ENCODE measurements at places on chromosomes 11 and 22.

- DNase-seq, result no peak
Observed at GRCh38 chr11:79538775-79539174, 97.9 kb upstream of the TENM4 start.

GRCh38 chr11:70631624-70632047, 233.3 kb downstream of the CTTN start:
- no peak for DNase-seq

DNA sequence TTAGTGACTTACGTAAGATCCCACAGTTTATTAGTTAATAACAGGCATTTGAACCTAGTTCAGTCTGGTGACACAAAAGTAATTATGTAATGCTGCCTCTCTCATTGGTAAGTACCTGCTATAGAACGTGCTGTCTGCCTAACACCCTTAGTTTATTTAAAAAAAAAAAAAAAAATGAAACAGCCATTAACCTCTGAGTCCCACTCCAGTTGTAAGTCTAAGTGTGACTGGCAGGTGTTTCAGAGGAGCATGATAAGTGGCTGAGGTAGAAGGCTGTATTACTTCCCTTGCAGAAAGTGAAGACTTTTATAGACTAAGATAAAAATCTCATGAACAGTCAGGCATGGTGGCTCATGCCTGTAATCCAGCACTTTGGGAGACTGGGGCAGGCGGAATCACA, 140.5 kb downstream of the TRIM44 start:
- no peak for DNase-seq

- DNase-seq, result no peak
Observed at GRCh38 chr22:24408630-24409029, 18.8 kb upstream of the ADORA2A start.

DNA sequence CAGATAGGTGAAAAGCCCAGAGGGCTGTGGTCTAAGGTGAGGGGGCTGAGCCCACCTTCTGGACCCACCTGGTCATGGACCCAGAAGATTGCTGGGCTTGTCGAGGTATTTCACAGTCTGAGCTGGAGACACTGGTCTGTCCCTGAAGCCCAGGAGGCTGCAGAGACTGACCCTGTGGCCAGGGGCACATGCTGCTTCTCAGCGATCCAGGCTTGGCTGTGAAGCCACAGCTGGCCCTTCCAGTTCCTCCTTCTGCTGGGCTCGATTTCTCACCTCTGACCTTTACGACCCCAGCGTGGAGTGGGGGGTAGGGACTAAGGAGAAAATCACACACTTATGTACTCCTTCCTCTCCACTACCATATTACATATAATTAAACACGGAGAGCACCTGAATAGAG, 88.5 kb downstream of the NECTIN1 start:
- peak; percentile 20 for DNase-seq

DNA sequence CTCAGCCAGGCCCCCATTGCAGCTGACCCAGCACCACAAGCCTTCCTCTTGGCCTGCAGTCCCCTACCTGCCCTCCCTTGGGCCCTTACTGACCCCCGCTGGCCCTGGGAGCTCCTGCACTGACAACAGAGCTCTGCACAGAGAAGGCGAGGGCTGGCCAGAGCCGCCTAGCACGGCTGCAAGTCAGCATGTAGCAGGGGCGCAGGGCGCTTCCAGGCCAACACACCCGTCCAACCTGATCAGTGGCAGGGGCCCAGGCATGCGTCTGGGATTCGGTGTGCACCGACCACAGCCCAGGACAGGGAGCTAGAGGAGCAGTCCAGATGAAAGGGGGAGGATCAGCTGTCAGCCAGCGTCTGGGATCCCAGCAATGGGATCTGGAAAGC, 7.6 kb downstream of the WNT7B start:
- peak; percentile 6 for DNase-seq

- no peak for DNase-seq
Observed at GRCh38 chr11:68028802-68029545, 1.5 kb upstream of the NDUFS8 start.

DNA sequence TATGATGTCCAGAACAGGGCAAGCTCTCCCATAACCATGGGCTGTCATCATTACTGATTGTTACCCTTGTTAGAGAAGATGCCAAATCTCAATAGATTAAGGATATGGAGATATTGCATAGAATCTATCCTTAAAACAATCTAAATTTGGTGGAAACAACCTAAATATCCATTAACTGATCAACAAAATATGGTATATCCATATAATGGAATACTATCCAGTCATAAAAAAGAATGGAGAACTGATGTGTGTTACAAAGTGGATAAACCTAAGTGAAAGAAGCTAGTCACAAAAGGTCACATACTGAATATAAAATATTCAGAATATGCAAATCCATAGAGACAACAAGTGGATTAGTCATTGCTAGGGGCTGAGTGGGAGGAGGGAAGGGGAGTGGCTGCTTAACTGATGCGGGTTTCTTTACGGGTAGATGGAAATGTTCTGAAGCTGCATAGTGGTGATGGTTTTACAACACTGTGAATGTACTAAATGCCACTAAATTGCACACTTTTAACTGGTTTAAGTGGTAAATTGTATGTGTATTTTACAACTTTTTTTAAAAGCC, 36.1 kb upstream of the SMCO4 start:
- no peak for DNase-seq

DNA sequence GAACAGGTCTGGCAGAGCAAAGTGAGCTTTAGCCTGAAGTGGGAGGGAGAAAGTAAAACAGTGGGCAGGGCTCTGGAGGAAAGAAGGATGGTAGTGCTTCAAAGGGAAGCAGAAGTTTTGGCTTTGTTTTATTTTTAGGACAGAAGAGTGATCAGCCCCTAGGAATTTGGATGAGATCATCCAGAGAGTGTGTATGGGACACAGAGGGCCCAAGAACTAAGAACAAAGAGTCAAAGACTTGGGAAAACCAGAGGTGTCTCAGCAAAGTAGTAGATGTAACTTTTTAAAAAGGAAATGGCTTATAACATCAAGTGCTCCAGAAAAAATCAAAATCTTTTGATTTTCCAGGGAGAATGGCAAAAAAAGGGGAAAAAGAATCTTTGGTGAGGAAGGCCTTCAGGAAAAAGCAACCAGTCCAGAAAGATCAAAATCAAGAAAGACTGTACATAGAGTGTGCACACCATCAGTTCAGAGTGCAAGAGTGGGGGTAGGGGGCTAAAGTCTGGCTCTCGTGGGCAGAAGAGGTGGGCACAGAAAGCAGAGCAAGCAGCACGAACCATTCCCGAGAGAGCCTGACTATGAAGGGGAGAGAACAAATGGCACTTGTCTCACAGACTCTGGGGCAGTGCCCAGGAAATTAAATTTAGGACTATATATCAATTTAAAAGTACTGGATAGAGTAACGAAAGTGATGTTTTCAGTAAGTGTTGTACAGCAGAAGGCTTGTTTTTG, 30.0 kb downstream of the MAPK1 start:
- DNase-seq, result peak; percentile 37

GRCh38 chr11:19656140-19656541, 56.5 kb upstream of the NAV2 start:
- DNase-seq, result no peak

GRCh38 chr11:96278039-96278897, 64.7 kb downstream of the MAML2 start:
- no peak for DNase-seq

GRCh38 chr11:2525941-2526807, 81.4 kb downstream of the KCNQ1 start:
- no peak for DNase-seq

DNA sequence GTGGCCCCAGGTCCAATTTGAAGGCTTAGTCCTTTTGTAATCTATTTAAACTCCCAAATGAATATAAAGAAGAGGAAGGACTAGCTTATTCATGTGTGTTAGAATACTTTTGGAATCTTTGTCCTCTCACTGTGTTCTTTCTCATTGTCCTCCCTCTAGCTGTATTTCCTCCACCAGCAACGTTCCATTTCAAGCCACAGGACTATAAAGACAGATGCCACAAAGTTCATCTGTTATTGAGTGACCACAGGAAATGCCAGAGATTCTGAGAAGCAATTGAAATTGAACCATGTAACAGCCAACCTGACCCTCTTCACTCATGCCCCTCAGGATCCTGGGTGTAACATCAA, 336.6 kb upstream of the API5 start:
- DNase-seq, result no peak

GRCh38 chr11:17558025-17558780, 11.1 kb downstream of the OTOG start:
- no peak for DNase-seq

DNA sequence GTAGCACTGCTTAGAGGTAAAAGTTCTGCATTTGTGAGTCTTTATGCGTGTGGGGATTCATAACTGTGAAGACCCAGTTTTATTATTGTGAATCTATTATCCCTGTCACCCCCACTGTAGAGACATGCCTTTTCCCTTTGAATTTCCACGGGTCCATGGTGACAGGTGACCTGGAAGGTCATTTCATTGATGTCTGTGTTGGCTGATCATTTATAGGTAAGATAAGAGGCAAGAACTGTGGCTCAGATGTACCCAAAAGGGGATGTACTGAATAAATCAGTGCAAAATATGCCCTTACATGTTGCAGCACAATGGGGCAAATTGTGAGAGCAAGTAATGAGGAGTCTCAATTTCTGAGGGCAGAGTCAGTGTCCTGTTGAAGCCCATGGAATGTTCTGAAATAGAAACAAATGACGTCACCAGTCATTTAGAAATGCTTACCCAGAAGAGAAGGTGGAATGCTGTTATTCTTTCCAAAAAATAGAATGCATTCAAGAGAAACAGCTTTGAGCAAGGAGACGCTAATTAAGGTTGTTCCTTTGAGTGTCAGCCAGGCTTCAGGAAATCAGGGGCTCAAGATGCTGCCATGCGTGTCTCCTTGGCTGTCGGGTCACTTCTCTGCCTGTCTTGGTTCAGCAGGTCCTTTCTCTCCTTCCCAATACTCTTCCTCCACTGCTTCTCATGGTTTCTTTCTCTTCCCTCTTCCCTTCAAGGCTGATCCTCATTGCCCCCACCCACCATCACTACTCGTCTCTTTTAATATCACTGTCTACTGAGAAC, 118.7 kb upstream of the E2F8 start:
- no peak for DNase-seq

DNA sequence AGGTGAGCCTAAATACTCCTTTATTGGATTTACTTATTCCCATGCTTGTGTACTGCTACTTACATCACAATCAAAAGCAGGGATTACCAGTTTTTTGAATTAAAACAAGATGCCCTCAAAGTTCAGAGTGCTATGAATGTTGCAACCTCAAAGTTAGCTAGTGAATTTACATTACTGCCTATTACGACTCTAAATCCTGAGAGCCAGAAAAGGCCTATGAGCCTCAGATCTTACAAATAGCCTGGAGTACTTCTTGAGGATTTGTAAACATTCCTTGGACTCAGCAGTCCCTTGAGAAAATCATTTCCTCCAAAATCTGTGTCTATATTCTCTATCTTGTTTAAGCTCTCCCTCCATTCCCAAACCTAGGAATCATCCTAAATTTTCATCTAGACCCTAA, 25.5 kb downstream of the CHORDC1 start:
- no peak for DNase-seq
